ENCODE measurements at places on chromosomes 11 and 22.

DNA sequence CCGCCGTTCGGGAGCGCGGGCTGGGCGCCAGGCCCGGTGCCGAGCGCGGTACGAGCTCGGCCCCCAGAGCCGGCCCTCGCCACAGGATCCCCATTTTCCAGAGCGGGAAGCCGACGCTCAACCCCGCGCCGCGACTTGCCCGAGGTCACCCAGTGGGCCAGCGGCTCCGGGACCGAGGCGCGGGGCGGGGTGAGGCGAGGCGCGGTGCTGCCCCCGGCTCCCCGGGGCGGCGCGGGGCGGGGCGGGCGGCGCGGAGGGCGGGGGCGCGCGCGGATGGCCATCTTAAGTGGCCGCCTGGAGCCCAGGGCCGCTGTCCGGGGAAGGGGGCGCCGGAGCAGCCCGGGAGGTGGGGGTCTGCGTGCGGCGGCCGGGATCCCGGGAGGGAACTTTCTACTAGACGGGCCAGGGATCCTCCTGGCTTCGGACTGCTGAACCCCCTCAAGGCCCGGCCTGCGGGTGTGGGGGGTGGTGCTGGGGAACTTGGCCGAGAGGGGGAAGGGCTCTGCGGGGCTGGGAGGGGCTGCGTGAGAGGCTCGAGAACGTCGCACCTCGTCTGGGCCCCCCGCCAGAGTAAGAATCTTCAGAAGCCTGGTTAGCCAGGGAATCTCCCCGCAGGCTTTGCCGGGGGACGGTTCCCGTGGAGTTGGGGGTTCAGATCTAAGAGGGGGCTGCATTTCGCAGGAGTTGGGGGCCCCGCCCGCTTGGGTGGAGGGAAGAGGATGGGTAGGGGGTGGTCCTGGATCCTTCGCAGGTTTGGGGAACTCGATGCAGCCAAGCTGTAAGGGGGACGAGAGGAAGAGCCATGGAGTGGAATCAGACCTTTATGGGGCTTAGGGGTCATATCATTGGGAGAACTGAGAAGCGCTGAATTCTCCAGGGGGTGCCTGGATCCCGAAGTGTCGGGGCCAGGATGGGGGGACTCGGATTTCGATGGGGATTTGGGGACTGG is 678 bp upstream of the INPPL1 start:
- DNase-seq = peak; percentile 60

GRCh38 chr22:45516923-45517675 is 14.4 kb downstream of the FBLN1 start:
- no peak for DNase-seq

DNA sequence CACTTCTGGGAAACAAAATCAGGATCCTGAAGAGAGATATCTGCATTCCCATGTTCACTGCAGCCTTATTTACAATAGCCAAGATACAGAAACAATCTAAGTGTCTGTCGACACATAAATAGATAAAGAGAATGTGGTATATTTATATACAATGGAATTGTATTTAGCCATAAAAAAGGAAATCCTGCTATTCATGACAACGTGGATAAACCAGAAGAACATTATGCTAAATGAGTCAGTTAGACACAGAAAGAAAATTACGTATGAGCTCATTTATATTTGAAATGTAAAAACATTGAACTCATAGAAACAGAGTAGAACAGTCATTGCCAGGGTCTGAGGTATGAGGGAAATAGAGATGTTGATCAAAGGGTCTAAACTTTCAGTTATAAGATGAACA is 6.1 kb downstream of the MRPL17 start:
- no peak for DNase-seq

GRCh38 chr22:37472418-37473006 is 13.7 kb downstream of the MFNG start:
- DNase-seq = peak; percentile 54

GRCh38 chr11:118618991-118619375 is 11.6 kb downstream of the PHLDB1 start:
- no peak for DNase-seq

DNA sequence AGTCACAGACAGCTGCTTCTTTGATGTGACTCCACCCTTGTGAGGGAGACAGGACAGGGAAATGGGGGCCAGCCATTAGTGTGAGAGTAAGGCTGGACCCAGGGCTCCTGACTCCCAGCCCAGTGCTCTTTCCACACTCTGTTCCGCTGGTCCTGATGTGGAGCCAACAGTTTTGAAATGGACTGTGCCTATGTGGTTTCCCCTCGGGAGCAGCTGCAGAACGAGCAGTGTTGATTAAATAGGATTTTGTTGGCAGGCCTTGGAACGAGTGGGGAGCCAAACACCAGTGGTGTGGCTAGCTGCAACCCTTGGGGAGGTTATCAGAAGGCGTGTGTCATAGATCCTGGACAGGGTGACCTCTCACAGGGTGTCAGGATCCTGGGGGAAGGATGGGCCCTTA is 66.5 kb upstream of the AMPD3 start:
- no peak for DNase-seq

GRCh38 chr11:112780351-112781087 is 180.7 kb upstream of the NCAM1 start:
- peak; percentile 58 for DNase-seq

- DNase-seq = no peak
Observed at GRCh38 chr22:19615867-19616581, 91.8 kb upstream of the CLDN5 start.

- DNase-seq = no peak
Observed at GRCh38 chr11:35088226-35088625, 50.7 kb upstream of the CD44 start.

- DNase-seq = no peak
Observed at GRCh38 chr11:119532551-119532950, 109.6 kb upstream of the THY1 start.

DNA sequence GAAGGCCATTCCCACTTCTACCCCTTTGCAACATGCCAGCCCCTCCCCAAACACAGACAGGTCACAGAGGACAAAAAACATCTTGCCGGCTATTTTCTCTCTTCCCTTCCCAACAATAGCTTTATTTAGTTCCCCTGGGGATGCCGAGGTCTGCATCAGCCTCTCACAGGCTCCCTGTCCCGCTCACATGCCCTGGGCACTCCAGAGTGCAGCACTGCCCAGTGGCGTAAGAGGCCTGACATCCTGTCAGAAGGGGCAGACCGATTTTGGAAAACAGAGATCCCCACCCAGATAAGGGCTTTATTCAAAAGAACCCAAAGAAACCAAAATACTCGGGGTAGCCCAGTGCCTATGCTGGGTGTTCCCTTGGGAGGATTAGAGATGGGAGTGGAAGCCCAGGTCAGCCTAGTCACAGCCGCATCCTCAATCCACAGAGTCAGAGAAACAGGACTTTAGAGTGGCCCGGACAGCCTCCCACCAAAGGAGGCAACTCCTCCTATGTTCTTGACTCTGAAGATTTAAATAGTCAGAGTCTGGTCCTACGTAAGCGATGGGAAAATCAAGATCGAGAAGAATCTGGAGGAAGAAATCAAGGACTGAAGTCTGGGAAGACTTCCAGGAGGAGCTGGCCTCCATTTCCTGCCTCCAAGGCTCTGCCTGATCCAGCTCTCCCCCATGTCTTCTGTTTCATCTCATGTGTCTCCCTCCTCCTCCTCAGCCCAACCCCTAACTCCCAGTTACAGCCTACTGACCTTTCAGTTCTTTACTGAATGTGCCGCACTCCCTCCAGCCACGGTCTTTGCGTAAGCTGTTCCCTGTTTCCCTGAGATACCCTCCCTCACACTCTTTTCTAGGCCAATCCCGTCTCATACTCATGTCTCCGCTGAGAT is 129.3 kb downstream of the FBXO7 start:
- no peak for DNase-seq

DNA sequence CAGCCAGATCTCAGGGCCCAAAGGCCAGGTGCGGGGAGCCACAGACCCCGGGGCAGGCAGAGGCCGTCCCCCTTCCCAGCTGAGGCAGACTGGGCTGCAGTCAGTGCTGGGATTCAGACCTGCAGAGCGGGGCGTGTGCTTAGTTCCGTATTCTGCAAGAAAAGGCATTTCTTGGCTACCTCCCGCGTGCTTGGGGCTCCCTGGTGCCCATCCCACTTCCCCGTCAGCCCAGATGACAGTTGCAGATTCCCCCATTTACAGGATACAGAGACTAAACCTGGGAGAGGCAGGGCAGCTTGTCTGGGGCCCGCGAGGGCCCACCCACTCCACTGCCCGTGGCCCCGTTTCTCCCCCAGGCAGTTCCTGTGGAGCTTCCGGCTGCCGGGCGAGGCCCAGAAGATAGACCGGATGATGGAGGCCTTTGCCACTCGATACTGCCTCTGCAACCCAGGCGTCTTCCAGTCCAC is 18.3 kb downstream of the CYTH4 start:
- DNase-seq = no peak

GRCh38 chr11:118247041-118247440 is 5.1 kb downstream of the MPZL3 start:
- peak; percentile 91 for DNase-seq

GRCh38 chr11:49505231-49505630 is 296.8 kb upstream of the FOLH1 start:
- no peak for DNase-seq

- no peak for DNase-seq
Observed at GRCh38 chr22:40476341-40476740, 105.9 kb downstream of the SGSM3 start.

GRCh38 chr22:39007177-39007576 is 6.9 kb upstream of the APOBEC3C start:
- DNase-seq = no peak

DNA sequence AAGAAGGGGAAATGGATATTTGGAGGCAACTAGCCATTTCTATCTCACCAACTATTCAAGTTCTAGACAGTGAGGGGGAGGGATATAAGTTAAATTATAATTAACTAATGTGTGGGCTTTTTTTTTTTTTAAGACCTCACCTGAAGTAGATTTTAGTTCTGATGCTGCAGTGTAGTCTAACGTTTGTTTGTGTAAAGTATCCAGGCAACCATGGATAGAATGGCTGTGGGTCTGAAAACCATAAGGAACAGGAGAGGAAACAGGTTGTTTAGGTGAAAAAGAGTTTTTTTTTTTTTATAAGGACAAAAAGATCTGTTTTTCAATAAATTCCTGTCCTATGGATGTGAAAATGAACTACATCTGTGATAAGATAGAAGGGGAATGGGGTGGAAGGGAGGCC is 262.4 kb upstream of the PLET1 start:
- no peak for DNase-seq

DNA sequence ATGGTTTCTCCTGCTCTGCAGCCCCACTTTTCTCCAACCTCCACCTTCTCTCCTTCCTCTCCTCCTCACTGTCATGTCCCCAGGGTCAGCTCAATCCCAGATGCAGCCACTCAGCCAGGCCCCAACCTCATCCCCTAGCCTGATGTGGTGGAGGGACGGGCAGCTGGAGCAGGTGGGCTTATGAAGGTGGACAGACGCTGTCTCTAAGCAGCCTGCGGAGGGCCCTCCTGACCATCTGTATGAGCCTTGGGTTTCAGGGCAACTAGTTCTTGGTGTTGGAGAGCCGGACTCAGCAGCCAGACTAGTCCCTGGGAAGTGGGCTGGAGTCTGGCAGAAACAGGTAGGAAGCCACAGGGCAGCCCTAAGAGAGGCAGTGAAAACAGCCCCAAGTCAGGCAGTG is 18.1 kb downstream of the CRYBB2 start:
- no peak for DNase-seq

DNA sequence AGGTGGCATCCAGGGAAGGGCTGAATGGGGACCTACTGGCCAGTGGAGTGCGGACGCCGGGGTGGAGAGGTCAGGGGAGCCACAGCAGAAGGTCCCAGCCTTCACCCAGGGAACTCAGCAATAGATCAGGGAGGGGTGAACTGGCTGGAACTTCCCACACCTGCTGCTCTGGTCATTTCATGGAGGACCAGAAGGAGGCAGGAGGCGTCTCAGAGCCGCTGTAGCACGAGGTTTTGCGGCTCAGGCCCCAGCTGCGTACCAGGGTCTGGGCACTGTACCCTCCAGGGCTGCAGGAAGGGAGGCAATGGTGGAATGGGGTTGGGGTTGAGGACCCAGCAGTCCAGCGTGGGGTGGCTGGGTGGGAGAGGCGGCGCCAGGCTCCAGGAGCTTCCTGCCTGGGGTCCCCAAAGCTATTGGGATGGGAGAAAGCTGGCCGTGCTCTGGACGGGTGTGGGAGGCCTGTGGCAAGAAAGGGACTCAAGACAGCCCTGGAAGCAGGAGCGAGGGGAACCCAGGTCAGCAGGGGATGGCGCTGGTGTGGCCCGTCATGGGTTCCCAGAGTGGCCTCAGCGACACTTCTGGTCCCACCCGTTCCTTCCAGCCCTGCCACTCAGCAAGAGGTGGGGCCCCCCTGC is 20.2 kb upstream of the BRSK2 start:
- DNase-seq = no peak

DNA sequence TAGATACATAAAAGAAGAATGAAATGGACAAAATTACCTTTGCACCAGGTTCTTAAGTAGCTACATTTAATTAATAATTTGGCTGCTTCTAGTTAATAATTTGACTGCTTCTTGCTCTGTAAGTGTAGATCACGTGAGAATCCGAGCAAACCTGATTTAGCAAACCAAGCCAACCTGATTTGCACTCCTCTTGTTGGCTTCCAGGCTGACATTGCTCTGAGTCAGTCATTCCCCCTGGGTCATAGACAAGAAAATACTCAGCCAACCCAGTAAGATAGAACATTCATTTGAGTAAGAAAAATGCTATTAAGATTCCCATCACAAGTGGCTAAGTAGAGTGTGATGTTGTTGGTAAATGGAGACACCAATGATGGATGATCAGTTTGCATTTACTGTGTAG is 304.1 kb downstream of the C11orf87 start:
- DNase-seq = peak; percentile 42

- DNase-seq = no peak
Observed at GRCh38 chr11:69560141-69560790, 78.8 kb downstream of the LINC01488 start.

DNA sequence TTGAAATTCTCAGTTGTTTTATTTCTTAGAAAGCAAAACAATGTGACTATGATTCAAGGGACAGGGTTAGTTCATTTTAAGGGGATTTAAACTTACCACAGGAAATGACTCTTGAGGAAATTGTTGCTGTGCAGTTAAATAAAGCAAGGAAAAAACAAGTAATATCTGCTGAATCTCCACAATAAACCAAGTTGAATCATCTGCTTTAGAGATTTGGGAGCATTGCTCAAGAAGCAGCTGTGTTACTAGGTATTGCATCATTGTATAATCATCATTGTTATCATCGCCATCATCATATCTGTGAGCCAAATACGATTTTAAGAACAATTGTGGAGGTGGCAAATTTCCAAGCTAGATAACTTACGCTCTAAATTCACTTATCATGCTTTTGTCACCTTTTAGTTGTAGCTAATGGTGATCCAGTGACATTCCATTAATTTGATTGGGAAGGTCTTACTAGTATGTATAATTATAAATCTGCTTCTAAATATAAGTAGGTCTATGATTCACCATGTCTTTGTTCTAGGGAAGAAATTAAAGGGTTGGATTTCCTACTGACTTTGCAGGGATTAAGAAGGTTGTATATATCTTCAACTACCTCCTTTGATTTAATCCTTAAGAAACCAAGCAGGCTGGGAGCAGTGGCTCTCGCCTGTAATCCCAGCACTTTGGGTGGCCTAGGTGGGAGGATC is 19.9 kb downstream of the MMP10 start:
- DNase-seq = peak; percentile 97

GRCh38 chr22:28837640-28838039 is 37.3 kb upstream of the XBP1 start:
- no peak for DNase-seq

- no peak for DNase-seq
Observed at GRCh38 chr11:77789731-77790476, 30.6 kb downstream of the RSF1 start.

GRCh38 chr11:120462825-120463224 is 48.7 kb upstream of the GRIK4 start:
- DNase-seq = no peak

- DNase-seq = peak; percentile 61
Observed at GRCh38 chr11:85627332-85627997, at the start of gene DLG2. TSS of gene DLG2 (minus strand) at chr11:85627344.

- no peak for DNase-seq
Observed at GRCh38 chr22:18045794-18046193, 21.4 kb upstream of the MICAL3 start.

- no peak for DNase-seq
Observed at GRCh38 chr22:31342389-31343140, 3.6 kb downstream of the PATZ1 start.
